ENCODE measurements at places on chromosomes 11 and 22.

DNA sequence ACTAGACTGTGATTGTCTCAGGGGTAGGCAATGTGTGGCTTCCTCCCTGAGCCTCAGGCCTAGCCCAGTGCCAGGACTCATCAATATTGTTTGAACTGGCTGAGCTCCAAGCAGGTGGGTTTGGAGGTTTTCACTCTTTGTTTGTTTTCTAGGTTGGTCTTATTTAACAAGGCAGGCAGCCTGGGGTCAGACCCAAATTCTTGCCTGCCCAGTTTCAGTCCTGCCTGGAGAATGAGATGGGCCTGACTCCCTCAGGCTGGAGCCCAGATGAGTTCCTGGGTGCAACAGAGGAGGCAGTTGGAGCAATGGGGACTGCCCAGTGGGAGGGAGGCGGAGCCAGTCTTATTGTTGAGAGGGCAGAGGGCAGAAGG is 28.3 kb upstream of the TP53I11 start:
- DNase-seq = peak; percentile 46

DNA sequence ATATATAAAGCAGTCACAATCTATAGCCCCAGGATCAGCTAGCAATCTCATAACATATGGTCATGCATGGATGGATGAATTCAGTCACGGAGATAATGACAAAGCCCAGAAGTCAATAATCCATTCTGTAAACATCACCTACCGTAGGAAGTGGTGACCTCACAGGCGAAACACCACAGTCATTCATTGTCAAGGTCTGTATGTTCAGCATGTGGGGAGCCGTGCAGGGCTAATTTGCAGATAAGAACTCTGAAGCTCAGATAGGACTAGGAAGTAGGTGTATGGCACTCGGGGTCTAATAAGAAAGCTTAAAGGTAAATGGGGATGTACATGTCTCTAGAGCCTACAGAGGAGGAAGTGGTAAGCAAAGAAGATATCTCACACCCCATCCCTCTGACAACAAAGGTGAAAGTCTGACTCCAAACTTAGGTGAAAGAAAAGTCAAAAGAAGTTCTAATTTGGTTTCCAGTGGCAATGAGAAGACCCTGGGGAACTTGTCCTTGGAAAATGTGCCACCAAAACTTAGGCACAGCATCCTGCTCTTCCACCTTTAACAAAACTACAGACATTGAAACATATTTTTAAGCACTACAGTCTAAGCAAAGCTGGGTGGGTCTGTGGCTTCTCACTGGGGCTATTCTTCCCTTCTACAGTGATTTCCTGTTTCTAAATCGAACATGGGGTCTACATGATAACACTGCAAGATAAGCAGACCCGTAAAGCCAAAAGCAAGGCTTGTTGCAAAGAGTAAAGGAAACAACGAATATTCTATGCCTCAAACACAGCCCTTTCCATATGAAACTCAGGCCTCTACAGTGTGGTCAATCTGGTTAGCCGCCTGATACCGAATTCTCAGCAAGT is 5.2 kb downstream of the CRTAM start:
- DNase-seq = no peak

- DNase-seq = no peak
Observed at GRCh38 chr11:61310749-61311148, 15.6 kb upstream of the VWCE start.

DNA sequence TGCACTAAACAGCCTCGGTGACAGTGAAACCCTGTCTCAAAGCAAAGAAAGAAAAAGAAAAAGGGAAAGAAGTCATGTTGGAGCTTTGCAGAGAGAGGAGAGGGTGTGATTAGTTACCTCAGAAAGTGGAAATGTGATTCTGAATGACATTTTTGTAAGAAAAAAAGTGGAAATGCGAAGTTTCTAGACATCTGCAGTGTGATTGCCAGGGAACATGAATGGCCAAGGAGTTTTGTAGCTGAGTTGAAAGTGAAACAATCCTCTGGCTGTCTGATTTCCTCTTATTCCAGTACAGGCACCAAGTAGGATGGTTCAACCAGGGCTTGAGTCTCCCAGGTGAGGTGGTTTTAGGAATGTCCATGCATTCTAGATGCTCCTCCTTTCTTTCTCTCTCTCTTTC is 17.8 kb upstream of the SYVN1 start:
- DNase-seq = no peak

- no peak for DNase-seq
Observed at GRCh38 chr11:3859373-3859881, 4.0 kb downstream of the STIM1 start.

- DNase-seq = no peak
Observed at GRCh38 chr11:79400717-79401330, 40.0 kb downstream of the TENM4 start.

GRCh38 chr11:131691181-131692041 is 321.0 kb downstream of the NTM start:
- no peak for DNase-seq

DNA sequence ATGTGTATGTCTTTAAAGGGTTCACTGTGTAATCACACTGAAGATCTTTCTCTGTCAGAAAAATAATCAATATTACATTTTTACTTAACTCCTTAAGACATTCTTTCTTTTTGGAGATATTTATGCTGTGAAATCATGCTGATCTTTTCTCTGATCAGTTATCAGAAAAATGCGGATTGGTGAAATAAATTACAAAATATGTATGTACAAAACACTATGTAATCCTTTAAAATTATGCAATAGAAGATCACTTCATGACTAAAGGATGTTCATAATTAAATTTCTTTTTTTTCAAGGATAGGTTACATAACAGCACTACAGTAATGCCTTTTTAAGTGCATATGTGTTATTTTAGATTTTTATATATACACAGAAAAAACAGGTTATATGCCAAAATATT is 24.7 kb downstream of the BTBD10 start:
- DNase-seq = no peak

GRCh38 chr11:95877291-95877690 is 46.6 kb downstream of the MTMR2 start:
- DNase-seq = no peak

- DNase-seq = no peak
Observed at GRCh38 chr11:65851811-65852507, 6.0 kb downstream of the CFL1 start.

GRCh38 chr11:108501396-108501795 is 3.2 kb upstream of the POGLUT3 start:
- no peak for DNase-seq

DNA sequence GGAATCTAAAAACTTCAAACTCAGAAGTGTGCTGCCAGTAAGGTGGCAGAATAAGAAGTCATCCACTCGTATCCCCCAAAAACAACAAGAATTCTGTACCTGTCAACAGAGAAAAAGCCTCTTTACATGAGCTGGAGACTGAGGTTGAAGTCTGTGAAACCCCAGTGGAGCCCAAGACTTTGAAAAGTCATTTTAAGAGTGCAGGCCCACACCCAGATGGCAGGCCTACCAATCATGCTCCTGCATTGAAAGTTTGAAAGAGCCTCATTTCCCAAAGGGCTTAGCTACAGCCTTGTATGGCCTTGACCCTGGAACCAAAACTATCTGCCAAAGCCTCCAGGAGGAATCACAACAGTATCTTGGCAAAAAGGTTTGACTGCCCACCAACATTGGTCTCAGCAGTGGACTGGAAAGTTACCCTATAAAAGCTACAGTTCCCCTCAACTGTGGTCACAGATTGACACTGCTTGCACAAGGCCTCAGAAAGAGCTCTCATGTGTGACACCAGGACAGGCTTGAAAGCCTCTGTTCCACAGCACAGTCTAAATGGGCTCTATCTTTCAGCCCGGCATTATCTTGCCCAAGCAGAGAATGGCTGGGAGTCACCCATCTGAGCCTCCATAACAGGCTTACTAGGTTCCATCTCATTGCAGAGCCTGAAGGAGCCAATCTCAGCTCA is 47.7 kb downstream of the SLC22A9 start:
- no peak for DNase-seq

DNA sequence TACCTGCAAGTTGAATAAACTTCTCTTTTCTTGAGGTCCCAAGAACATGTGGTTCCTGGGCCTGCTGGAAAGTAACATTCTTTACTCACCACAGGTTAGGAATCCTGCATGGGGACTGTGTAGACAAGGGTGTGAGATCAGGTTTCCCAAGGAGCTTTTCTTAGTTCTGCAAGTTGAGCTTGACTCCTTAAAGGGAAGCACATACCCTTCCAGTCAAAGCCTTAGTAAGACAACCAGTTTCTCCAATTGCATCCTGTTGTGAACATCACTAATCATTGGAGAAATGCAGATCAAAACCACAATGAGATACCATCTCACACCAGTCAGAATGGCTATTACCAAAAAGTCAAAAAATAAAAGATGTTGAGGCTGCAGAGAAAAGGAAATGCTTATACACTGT is 48.3 kb upstream of the PAK1 start:
- no peak for DNase-seq

DNA sequence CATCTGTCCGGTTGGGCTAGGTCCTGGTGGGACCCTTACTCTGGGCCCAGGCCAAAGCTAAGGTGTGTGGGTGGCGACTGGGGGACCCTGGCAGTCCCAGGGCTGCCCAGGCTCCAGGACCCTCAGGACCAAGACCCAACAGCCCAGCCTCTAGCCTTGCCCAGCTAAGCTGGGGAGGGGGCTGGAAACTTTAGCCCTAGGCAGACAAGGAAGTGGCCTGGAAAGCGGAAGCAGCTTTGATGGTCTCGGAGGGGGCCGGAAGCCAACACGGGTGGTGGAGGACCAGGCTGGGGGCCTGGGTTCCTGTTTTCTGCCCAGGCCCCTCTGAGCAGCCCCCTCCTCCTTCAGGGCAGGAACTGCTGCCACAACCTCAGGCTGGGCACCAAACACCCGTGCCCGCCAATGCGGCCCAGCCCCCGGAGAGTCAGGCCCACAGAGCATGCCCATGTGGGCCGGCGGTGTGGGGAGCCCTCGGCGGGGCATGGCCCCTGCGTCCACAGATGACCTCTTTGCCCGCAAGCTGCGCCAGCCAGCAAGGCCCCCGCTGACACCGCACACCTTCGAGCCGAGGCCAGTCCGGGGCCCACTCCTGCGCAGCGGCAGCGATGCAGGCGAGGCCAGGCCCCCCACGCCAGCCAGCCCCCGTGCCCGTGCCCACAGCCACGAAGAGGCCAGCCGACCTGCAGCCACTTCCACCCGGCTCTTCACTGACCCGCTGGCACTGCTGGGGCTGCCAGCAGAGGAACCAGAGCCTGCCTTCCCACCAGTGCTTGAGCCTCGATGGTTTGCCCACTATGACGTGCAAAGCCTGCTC is 2.8 kb downstream of the SIPA1 start:
- DNase-seq = no peak

DNA sequence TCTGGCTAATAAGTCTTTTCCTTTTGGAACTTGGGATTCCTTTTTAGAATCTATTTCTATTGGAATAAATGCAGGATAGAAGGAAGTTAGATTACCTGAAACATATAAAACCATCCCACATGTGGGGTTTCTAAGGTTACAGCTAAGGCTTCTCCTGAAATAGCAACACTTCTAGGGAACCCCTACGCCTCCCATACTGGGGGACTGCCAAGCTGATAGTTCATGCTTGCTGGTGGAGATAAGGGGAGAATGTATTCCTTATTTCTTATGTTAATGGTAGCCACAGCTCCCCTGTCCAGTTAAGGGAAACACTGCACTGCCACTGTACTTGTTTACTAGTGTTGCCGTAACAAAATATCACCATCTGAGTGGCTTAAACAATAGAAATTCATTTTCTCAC is 1189.6 kb downstream of the LRRC4C start:
- no peak for DNase-seq

GRCh38 chr11:82907371-82907770 is 5.8 kb downstream of the DDIAS start:
- no peak for DNase-seq

DNA sequence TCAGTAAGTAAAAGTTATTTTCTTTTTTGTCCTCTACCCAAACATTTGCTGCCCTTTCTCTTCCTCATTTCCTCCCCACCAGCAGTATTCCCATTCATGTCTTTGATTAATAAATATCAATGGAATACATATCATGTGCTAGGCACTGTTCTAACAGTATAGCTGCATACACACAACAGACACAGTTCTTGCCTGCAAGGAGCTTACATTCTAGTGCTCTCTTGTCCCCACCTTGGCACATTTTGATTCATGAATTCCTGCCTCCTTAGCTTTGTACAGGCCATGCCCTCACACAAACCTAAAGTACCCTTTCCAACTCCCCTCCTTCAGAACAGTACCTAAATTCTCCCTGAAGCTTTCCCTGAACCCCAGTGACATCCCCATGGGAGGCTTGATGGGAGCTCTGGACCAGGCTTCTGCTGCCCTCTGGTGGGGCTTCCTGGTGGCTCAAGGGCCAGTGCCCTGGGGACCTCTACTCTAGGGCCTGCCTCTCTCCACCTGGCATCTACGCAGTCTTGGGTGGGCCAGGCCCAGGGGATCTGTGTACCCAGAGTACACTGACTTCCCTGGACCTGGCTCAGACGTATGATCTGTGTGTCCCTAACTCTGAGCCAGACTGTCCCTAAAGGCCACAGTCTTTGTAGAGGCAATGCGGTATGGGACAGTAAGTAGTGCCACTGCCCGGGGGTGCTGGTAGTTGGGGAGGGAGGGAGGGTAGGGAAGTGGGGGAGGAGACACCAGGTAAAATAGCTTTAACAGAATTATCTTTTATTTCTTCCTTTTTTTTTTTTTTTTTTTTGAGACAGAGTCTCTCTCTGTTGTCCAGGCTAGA is 14.1 kb downstream of the RPS13 start:
- DNase-seq = no peak

- DNase-seq = no peak
Observed at GRCh38 chr11:132872211-132872610, 660.1 kb downstream of the OPCML start.

- DNase-seq = no peak
Observed at GRCh38 chr11:14529321-14529720, 9.1 kb upstream of the PSMA1 start.

DNA sequence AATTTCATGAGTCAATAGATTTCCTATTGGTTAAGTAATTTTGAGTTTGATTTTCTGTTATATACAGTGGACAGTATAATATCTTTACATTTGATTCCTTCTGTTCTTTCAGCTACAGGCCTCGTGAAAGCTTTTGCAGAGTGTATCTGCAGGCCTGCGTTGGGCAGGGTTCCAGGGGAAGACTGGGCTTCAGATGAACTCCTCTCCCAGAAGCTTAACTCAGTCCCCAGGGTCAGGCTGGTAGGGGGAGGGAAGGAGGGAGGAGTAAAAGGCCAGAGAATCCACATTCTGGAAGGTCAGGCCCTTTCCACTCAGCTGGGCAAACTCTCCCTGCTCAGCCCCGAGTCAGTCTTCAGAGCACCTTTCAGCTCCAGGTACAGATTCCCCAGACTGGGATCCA is 100.4 kb upstream of the NECTIN1 start:
- DNase-seq = no peak

- DNase-seq = no peak
Observed at GRCh38 chr11:30568931-30569330, 17.2 kb downstream of the MPPED2 start.

- DNase-seq = no peak
Observed at GRCh38 chr22:48137640-48138039, 1375.2 kb downstream of the TBC1D22A start.
